ENCODE measurements at places on chromosomes 2 and 18. TPM values are rescaled to one million over a fixed set of nuclear protein-coding genes. Genes with fewer than 3 reads are reported as not detected.

DNA sequence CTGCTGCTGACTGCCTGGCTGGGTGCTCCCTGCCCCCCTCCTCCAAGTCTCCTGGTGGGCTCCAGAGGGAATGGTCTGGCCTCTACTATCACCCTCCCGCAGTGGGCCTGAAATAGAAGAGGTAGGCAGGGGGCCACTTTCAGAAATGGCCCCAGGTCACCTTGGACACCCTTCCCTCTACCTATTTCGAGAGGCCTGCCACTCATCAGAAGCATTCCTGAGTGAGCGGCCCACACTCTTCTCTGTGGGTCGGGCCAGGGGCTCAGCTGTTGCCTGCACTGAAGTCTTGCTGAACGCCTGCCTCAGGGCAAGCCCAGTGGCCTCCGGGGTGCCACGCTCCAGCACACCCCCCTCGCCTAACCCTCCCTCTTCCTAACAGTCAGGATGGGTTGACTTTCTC, 124.9 kb downstream of the TNS1 start:
- no peak for DNase-seq

DNA sequence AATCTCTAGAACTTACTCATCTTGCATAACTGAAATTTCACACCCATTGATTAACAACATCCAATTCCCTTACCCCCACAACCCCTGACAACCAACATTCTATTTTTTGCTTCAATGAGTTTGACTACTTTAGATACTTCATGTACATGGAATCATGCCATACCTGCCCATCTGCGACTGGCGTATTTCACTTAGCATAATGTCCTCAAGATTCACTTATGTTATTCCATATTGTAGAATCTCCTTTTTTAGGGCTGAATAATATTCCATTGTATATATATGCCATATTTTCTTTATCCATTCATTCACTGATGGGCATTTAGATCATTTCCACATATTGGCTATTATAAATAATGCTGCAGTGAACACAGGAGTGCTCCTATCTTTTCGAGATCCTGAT, 13.8 kb downstream of the CTAGE1 start:
- DNase-seq: no peak

Gene SERPINB11
- not detected for total RNA-seq

- DNase-seq: no peak
Observed at GRCh38 chr2:2422621-2423020, 91.5 kb upstream of the MYT1L start.
